ENCODE measurements at places on chromosomes 3 and 15.

- no peak for DNase-seq
- no peak overlapping the region for H3K27ac ChIP-seq
- H3K4me1 ChIP-seq = peaks cover 31% of the 10 kb centered on the region
- H3K4me3 ChIP-seq = no peak overlapping the region
- H3K36me3 ChIP-seq = peaks cover 5% of the 10 kb centered on the region
- no peaks in the 10 kb centered on the region for H3K27me3 ChIP-seq
Observed at GRCh38 chr3:101646726-101647125, 30.2 kb downstream of the ZBTB11 start.

GRCh38 chr3:10223676-10224639 lies 24.3 kb upstream of the TATDN2 start:
- peak overlapping the region; percentile 6 for H3K27ac ChIP-seq
- no peaks in the 10 kb centered on the region for H3K27me3 ChIP-seq
- H3K4me3 ChIP-seq = peak overlapping the region; percentile 12
- peak; percentile 64 for DNase-seq

DNA sequence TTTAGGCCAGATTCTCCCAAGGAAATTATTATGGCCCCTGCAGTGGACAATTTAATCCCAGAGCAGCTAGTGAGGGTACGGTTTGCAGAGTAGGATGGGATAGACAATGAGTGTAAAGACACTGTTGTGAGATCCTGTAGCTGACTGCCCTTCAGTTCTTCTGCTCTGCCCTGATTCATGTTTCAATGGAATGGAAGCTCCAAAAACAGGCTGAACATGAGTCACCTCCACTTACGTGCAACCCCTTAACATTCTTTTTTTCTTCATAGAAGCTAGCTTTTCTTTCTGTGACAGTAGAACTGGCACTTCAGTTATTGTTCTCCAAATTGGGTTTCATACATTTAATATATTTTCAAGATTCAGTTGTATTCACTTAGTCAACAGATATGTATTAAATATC lies 32.1 kb downstream of the CLDN18 start:
- DNase-seq = no peak
- H3K4me3 ChIP-seq = no peak overlapping the region
- peaks cover 4% of the 10 kb centered on the region for H3K4me1 ChIP-seq
- peaks cover 44% of the 10 kb centered on the region for H3K27me3 ChIP-seq
- H3K27ac ChIP-seq = no peak overlapping the region

DNA sequence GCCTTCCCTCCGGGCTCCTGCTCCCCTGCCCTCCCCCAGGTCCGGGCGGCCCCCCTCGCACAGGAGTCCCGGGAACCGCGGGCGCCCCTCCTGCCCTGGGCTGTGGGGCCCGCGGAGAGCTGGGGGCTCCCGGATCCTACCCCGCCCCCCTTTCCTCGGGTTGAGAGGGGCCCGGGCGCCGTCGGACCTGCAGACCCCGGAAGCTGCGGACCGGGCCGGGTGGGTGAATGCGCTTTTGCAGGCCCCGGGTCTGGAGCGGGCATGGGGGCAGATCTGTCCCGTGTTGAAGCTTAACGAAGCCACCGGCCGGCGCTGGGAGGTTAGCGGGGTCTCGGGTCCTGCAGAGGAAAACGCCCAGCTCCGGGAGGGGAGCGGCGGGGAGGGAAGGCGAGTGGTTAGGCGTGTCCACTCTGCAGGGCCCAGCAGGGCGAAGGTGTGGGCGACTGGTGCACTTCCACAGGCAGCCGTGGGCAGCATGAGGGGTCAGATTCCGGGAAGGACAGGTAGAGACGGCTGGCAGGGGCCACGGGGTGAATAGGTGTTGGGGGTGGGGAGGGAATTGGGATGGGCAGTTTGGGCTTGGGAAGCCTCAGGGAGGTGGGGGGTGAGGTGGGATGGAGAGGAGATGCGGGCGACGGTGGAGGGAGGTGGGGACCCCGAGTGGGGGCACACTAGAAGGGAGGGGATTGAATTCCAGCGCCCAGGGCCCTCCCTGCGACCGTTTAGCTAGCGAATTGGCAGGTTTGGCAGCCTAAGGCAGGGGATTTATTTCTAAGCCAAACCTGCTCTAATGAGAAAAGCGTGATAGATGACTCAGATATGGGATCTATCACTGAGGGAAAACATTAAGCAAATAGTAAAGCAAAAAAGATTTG lies 635 bp downstream of the CD276 start:
- H3K27me3 ChIP-seq = peaks cover 70% of the 10 kb centered on the region
- H3K4me1 ChIP-seq = peaks cover 33% of the 10 kb centered on the region
- H3K36me3 ChIP-seq = no peaks in the 10 kb centered on the region

DNA sequence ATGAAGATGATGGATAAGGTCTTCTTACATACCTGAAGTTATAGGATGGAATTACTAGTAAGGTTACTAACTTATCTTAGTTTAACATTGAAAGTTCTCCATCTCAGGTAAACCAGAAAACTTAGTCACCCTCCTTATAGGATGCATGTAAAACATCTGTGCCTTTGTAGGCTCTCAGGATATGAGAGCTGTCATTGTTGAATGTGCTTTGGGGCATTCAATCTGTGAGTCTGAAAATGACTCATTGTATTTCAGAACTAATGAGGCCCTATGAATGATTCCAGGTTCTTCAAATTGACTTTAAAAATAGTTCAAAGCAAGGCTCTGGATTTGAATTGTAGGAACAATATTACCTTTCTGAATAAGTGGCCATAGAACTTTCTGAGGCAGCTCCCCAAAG lies 237.7 kb upstream of the AZI2 start:
- no peak overlapping the region for H3K27ac ChIP-seq
- H3K36me3 ChIP-seq = no peaks in the 10 kb centered on the region
- no peak for DNase-seq
- H3K4me3 ChIP-seq = no peak overlapping the region
- peaks cover 17% of the 10 kb centered on the region for H3K27me3 ChIP-seq
- H3K4me1 ChIP-seq = no peaks in the 10 kb centered on the region

DNA sequence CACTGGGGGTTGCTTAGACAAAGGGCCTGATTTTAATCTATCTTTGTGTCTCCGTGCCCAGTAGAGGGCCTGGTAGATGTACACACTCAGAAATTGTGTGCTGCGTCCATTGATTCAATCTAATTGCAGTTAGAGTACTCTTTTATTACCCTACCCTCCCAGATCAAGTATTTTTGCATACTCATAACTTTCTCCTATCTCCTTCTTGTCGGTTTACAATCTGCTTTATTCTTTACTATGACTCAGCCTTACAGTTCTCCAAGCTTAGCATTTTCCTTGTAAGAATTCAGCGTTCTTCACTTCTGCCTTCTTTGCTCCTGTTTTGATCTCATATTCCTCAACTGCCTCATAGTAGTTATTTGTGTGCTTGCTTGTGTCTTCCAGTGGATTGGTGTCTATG lies 124.5 kb upstream of the ARRDC4 start:
- no peaks in the 10 kb centered on the region for H3K36me3 ChIP-seq
- no peak overlapping the region for H3K27ac ChIP-seq
- DNase-seq = no peak
- H3K27me3 ChIP-seq = no peaks in the 10 kb centered on the region
- H3K4me3 ChIP-seq = no peak overlapping the region

- no peak overlapping the region for H3K4me3 ChIP-seq
- no peak for DNase-seq
- H3K36me3 ChIP-seq = no peaks in the 10 kb centered on the region
- peaks cover 8% of the 10 kb centered on the region for H3K4me1 ChIP-seq
- peaks cover 6% of the 10 kb centered on the region for H3K27me3 ChIP-seq
Observed at GRCh38 chr3:16608816-16609215, 3.6 kb upstream of the DAZL start.

- peaks cover 2% of the 10 kb centered on the region for H3K36me3 ChIP-seq
- H3K27ac ChIP-seq = no peak overlapping the region
- H3K4me1 ChIP-seq = peaks cover 5% of the 10 kb centered on the region
- no peak for DNase-seq
- no peak overlapping the region for H3K4me3 ChIP-seq
Observed at GRCh38 chr3:71621825-71622537, 38.5 kb upstream of the FOXP1 start.

GRCh38 chr3:81734742-81735141 lies 26.7 kb downstream of the GBE1 start:
- H3K4me1 ChIP-seq = peaks cover 9% of the 10 kb centered on the region
- no peak overlapping the region for H3K27ac ChIP-seq
- no peaks in the 10 kb centered on the region for H3K36me3 ChIP-seq
- no peaks in the 10 kb centered on the region for H3K27me3 ChIP-seq
- no peak for DNase-seq

DNA sequence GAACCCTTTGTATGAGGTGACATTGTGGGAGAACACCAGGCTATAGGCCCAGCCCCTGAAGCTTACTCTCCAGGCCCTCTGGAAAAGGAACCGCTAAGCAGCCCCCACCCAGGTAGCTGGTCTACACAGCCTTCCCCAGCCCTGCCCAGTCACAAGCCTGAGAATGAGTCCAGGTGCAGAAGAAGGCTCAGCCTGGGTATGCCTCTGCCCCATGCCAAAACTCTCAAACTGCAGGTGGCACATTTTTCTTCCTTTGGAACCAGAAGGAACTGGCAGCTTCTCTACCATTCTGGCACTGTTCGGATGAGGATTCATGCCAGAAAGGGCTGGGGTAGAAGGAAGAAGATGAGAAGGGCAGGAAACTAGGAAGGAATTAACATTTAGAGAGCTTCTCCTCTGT lies 23.7 kb upstream of the TBC1D21 start:
- DNase-seq = no peak
- no peaks in the 10 kb centered on the region for H3K36me3 ChIP-seq
- no peaks in the 10 kb centered on the region for H3K4me1 ChIP-seq
- H3K27me3 ChIP-seq = peaks cover 27% of the 10 kb centered on the region
- H3K27ac ChIP-seq = no peak overlapping the region

DNA sequence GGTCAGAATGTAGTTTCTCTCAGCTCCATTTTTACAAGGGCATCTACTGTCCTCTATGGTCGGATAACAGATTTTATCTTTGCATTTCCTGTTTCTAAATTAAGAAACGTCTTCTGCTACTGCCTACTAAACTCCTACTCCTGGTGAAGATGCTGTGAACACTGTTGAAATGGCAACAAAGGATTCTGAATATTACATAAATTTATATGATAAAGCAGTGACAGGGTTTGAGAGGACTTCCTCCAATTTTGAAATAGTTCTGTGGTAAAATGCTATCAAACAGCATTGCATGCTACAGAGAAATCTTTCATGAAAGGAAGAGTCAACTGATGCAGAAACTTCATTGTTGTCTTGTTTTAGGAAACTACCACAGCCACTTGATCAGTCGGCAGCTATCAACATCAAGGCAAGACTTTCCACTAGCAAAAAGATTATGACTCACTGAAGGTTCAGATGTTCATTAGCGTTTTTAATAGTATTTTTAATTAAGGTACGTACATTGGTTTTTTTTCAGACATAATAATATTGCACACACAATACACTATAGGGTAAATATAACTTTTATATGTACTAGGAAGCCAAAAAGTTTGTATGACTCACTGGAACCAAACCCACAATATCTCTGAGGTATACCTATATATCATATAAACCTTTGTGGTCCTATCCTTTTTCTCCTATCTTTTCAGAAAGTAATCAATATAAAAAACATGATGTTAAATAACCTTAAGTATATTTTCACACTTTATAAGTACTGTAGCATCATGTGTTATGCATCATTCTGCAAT lies 156.1 kb downstream of the STAG1 start:
- H3K27ac ChIP-seq = no peak overlapping the region
- no peak overlapping the region for H3K4me3 ChIP-seq
- H3K36me3 ChIP-seq = peaks cover 3% of the 10 kb centered on the region

DNA sequence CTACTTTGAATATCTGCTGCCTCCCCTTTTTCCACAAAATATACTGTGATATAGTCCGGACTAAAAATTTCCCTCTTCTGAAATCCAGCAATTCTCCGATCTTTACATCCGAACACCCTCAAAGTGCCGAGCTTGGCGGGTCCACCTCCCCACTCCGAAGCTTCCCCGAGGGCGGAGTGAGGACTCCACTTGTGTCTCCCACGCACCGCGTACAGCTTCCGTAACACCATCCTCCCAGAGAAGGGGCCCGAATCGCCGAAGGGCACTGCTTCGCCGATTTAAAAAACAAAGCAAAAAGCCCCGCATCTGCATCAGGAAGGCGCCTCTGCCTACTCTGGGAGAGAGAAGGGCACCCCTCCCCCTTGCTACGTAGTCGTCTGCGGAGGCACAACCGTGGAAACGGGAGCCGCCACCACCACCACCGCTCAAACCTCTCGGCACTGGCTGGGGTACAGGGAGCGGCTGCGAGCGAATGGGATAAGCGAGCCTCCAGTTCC lies 551 bp downstream of the NCBP2 start:
- peaks cover 65% of the 10 kb centered on the region for H3K4me1 ChIP-seq
- peaks cover 19% of the 10 kb centered on the region for H3K36me3 ChIP-seq
- DNase-seq = peak; percentile 69
- peak overlapping the region; percentile 98 for H3K27ac ChIP-seq
- peak overlapping the region; percentile 98 for H3K4me3 ChIP-seq
- H3K27me3 ChIP-seq = no peaks in the 10 kb centered on the region

DNA sequence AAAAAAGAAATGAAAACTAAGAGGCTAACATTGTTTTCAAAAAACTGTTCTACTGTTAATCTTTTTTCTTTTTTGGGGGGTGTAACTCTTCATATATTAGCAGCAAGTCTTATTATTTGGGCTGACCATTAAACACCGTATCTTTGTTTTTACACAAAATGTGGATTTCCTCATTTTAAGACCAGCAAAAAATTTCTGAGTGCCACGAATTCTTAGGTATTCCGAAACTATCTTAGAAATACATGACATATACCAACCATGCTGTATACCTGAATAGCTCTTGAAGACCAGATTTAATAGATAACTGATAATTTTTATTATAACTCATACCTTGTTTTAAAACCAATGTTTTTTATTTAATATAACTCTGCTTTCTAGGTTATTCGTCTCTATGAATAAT lies 620 bp upstream of the TTC23 start:
- no peak for DNase-seq
- H3K27ac ChIP-seq = no peak overlapping the region
- peak overlapping the region; percentile 93 for H3K4me3 ChIP-seq
- peaks cover 5% of the 10 kb centered on the region for H3K36me3 ChIP-seq
- H3K4me1 ChIP-seq = peaks cover 33% of the 10 kb centered on the region

Measured in activated T-cell treated with anti-CD3 and anti-CD28 coated beads, Interleukin-2, amount 50 U/mL, for 72 hours (primary cell).